ENCODE measurements at places on chromosomes 6 and 20. TPM values are rescaled to one million over a fixed set of nuclear protein-coding genes. Genes with fewer than 3 reads are reported as not detected.

DNA sequence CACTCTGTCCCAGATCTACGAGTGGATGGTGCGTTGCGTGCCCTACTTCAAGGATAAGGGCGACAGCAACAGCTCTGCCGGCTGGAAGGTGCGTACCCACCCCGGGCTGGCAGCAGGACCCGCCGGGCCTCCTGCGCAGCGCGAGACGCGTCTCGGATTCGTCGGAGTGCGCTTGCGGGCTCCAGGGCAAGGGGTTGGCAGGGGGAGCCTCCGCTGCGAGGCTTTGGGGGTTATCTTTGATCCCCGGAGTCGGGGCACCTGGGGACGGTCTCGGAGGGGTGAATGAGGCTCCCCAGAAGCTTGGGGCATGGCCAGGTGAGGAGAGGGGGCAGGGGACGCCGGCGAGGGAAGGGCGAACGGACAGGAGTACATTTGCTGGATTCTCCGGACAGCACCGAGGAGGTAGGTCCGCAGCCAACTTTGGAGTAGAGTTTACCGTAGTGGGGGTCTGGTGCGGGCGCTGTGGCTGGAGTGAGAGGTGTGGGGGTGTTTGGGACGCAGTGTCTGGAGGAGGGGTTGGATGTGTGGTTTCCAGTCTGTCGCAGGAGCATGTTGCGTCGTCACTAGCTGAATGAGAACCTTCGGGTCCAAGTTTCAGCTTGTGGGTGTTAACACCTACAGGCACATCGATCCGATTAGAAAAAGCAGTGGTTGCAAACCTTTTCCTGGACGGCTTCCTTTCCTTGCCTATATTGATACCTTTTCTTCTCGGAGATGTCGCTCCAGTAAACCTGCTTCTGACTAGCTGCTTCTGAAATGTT, 1.2 kb downstream of the FOXO3 start:
- H3K27me3 ChIP-seq = no peaks in the 10 kb centered on the region
- H3K4me1 ChIP-seq = peaks cover 38% of the 10 kb centered on the region
- H3K36me3 ChIP-seq = peaks cover 15% of the 10 kb centered on the region
- peak overlapping the region; percentile 95 for H3K27ac ChIP-seq
- peak overlapping the region; percentile 96 for H3K4me3 ChIP-seq

DNA sequence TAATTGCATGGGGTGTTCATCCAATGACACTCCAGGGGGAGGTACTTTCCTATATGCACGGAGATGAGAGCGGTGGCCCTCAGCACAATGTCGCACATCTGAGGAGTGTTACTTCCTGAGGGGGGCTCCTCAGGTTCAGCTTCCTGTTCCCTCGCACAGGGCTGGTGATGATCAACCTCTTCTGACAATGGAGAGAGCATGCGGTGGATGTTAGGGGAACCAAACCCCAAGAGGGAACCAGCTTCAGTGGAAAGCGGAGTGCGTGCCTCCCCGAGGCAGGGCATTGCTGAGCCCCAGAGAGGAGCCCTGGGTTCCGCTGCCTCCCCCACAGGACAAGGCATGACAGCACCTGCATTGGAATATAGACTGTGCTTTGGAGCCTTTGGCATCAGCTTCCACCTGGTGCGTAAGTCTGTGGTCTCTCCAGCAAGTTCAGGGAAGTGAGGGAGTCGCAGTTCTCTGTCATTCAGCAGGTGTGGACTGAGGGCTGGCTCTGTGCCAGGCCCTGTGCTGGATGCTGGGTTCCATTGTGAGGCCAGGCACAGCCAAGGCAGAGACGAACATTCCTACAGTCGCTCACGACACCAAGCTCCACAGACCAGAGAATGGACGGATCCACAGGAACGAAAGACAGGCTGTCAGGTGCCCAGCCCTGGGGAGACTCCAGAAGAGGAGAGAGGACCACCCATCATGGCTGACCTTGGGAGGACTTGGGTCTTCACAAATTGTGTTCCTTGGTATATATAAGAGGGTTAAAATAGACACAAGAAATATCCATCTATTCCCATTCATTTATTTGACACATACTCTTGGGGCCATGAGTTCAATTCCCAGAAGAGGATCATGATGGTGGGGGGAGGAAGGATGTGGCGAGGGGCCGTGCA, 3.9 kb upstream of the ZNF831 start:
- H3K36me3 ChIP-seq = no peaks in the 10 kb centered on the region
- DNase-seq = no peak
- H3K4me3 ChIP-seq = no peak overlapping the region
- H3K27ac ChIP-seq = no peak overlapping the region
- no peaks in the 10 kb centered on the region for H3K27me3 ChIP-seq

DNA sequence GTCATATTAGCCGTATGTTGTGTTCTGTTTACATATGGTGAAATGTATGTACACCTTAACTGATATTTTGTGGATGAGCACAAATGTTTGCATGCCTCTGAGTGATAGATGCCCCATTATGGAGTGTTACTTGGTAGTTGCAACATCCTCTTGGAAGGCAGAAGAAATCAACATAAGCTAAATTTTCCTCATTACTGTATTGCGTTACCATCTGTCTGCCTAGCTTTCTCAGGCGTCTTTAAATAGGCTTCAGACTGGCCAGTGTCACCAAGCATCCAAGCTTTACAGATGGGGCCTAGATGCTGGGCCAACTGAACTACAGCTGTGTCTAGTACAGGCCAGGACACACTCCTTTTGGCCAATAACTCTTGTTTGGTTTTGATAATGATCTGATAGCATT, 250.6 kb downstream of the SAMD5 start:
- DNase-seq = no peak
- no peak overlapping the region for H3K27ac ChIP-seq
- H3K4me1 ChIP-seq = no peaks in the 10 kb centered on the region
- H3K4me3 ChIP-seq = no peak overlapping the region
- H3K36me3 ChIP-seq = no peaks in the 10 kb centered on the region
- H3K27me3 ChIP-seq = no peaks in the 10 kb centered on the region

DNA sequence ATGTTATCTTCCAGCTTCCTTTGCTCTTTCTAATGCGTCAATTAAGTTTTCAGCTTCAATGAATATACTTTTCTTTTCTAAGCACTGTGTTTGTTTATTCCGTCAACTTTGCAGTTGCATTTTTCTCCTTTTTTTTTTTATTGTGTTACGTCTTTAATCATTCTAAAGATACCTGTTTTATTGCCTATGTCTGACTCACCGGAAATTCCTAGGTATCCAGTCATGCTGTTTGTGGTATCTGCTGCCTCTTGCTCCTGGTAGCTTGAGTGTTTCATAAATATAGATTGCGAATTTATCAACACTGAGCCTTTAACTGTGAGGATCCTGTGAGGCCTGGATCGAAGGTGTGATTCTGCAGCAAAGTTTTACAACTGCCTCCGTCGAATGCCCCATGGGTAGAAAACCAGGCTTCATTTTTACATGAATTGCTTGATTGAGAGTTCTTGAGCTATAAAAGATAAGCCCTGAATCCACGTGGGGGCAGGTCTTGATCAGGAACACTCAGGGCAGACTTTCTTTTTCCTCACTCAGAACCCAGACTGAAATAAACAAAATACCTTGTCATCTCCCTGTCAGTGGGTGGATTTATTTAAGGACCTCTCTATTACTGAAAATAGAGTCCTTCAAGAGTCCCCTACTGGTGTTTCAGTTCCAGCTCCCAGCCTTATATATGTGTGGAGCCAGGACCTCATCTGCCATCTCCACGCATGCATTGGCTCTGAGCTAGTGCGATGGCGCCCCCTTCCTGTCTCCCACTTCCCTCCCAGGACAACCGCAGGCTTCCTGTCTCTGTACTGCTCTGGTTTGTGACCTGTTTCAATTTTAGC, 60.1 kb upstream of the LRRC1 start:
- H3K4me3 ChIP-seq = no peak overlapping the region
- H3K36me3 ChIP-seq = no peaks in the 10 kb centered on the region
- H3K27ac ChIP-seq = no peak overlapping the region
- no peak for DNase-seq

- no peak overlapping the region for H3K4me3 ChIP-seq
- H3K36me3 ChIP-seq = no peaks in the 10 kb centered on the region
- H3K27ac ChIP-seq = no peak overlapping the region
- no peaks in the 10 kb centered on the region for H3K27me3 ChIP-seq
- no peaks in the 10 kb centered on the region for H3K4me1 ChIP-seq
Measured at GRCh38 chr6:143090314-143091044, 29.8 kb downstream of the AIG1 start.

DNA sequence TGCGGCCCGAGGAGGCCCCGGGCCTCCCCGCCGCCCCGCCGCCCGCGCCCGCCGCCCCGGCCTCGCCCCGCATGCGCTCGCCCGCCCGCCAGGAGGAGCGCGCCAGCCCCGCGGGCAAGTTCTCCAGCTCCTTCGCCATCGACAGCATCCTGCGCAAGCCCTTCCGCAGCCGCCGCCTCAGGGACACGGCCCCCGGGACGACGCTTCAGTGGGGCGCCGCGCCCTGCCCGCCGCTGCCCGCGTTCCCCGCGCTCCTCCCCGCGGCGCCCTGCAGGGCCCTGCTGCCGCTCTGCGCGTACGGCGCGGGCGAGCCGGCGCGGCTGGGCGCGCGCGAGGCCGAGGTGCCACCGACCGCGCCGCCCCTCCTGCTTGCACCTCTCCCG, 1.5 kb downstream of the FOXQ1 start:
- no peak overlapping the region for H3K27ac ChIP-seq
- H3K4me3 ChIP-seq = no peak overlapping the region
- peaks cover 47% of the 10 kb centered on the region for H3K27me3 ChIP-seq
- peaks cover 18% of the 10 kb centered on the region for H3K4me1 ChIP-seq

DNA sequence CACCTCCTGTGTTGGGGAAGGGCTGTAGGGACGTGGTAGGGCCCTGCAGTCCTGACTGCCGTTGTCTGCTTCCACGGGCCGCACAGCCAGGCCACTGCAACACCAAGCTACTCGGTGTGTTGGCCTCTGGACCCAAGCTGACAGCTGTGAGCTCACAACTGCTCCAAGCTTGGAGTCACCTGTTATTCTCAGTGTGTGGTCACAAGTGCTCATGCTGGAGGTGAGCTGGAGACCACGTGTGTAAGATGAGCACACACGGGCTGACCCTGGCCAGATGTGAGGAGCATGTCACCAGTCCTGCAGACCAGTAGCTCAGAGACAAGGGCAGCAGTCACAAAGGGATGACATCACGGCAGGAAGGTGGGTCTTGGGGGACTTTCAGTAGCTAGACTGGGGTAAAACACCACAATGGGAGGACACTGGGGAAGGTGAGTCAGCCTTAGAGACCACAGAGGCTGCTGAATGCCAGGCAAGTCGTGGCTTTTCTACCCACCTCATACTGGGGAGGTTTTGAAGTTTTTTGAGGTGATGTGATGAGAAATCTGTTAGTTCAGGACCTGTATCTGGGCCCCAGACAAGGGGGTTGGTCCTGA, 87.3 kb downstream of the FAM120B start:
- H3K27me3 ChIP-seq = no peaks in the 10 kb centered on the region
- H3K36me3 ChIP-seq = no peaks in the 10 kb centered on the region
- no peaks in the 10 kb centered on the region for H3K4me1 ChIP-seq
- no peak overlapping the region for H3K27ac ChIP-seq

DNA sequence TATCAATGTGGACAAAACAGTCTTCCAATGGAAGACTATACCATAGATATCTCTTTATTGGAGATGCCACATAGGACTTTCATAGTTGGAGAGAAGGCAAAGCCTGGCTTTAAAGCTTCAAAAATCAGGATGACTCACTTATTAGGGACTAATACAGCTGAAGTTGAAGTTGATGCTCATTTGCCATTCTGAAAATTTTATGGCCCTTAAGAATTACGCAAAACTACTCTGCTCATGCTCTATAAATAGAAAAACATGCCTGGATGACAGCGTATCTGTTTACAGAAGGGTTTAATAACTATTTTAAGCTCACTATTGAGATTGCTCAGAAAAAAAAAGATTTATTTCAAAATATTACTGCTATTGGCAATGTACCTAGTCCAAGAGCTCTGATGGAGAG, 155.5 kb upstream of the DST start:
- H3K4me1 ChIP-seq = peaks cover 82% of the 10 kb centered on the region
- no peaks in the 10 kb centered on the region for H3K27me3 ChIP-seq
- peak overlapping the region; percentile 87 for H3K27ac ChIP-seq
- no peaks in the 10 kb centered on the region for H3K36me3 ChIP-seq

DNA sequence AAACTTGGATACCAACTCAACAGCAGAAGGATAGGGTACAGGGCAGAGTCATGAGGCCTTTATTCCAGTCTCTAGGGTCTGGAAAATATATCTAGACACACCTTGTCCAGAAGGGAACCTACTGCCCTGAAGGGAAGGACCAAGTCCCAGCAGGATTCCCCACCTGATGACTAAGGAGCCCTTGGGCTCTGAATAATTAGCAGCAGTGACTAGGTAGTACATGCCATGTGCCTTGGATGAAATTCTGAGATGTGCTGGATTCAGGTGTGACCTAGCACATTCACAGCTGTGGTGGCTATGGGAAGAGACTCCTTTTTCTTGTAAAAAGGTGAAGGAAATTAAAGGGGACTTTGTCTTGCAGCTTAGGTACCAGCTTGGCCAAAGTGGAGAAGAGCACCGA, 364.3 kb upstream of the PTCHD4 start:
- H3K27me3 ChIP-seq = no peaks in the 10 kb centered on the region
- no peaks in the 10 kb centered on the region for H3K4me1 ChIP-seq
- H3K27ac ChIP-seq = no peak overlapping the region

Gene DPPA5
- total RNA-seq = not detected

GRCh38 chr20:58787211-58788005, 63.3 kb downstream of the GNAS-AS1 start:
- H3K36me3 ChIP-seq = no peaks in the 10 kb centered on the region
- no peak for DNase-seq
- H3K27ac ChIP-seq = no peak overlapping the region
- H3K27me3 ChIP-seq = peaks cover 7% of the 10 kb centered on the region
- H3K4me3 ChIP-seq = no peak overlapping the region

- no peak for DNase-seq
- peaks cover 98% of the 10 kb centered on the region for H3K4me1 ChIP-seq
- no peak overlapping the region for H3K4me3 ChIP-seq
- peak overlapping the region; percentile 94 for H3K27ac ChIP-seq
- no peaks in the 10 kb centered on the region for H3K27me3 ChIP-seq
- H3K36me3 ChIP-seq = no peaks in the 10 kb centered on the region
Measured at GRCh38 chr6:125196613-125197012, 43.0 kb downstream of the TPD52L1 start.

- no peaks in the 10 kb centered on the region for H3K4me1 ChIP-seq
- no peaks in the 10 kb centered on the region for H3K27me3 ChIP-seq
- H3K27ac ChIP-seq = no peak overlapping the region
Measured at GRCh38 chr20:7609251-7609650, 331.0 kb downstream of the HAO1 start.

Gene EEF1A2
- 1,736 TPM for total RNA-seq

Data from gastrocnemius medialis (tissue), 4 donors.